PC-3 (cell line): ENCODE measurements at places on chromosomes 7 and 10. TPM values are rescaled to one million over a fixed set of nuclear protein-coding genes. Genes with fewer than 3 reads are reported as not detected.

The CACNA2D1 gene
- total RNA-seq: 0.77 and 1.1 TPM in 2 replicates

The LRRC61 gene
- 15.1 and 16.4 TPM in 2 replicates for total RNA-seq

The STAMBPL1 gene
- 15.7 and 19.5 TPM in 2 replicates for total RNA-seq

- no peak overlapping the region for H3K4me3 ChIP-seq
- peaks cover 13% of the 10 kb centered on the region for H3K4me1 ChIP-seq
- H3K27ac ChIP-seq: no peak overlapping the region
- H3K36me3 ChIP-seq: no peaks in the 10 kb centered on the region
- peak; percentile 38 for DNase-seq
- no peaks in the 10 kb centered on the region for H3K27me3 ChIP-seq
These were observed 32.2 kb downstream of the MRPS33 start for GRCh38 chr7:140982508-140982907.

DNA sequence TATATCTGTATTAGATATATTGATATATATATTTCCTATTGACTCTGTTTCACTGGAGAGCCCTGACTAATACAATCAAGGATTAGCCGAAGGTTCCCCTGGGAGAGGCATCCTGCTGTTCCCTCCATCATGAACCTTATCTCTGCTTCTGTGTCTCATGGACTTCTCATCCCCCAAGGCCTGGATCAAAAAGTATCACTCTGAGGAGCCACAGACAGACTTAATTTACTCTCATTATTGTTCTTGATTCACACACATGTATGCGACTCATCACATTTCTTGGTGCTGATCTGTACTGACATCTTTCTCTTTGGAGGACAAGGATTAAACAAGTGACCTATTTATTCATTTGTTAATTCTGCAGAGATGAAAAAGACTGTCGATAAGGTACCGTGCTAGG, 550.2 kb downstream of the KCNMA1 start:
- H3K27ac ChIP-seq: no peak overlapping the region
- peaks cover 10% of the 10 kb centered on the region; the same call in 1 of the 2 replicates for H3K36me3 ChIP-seq
- no peaks in the 10 kb centered on the region for H3K27me3 ChIP-seq
- no peak overlapping the region for H3K4me3 ChIP-seq
